GM23338 (cell line): ENCODE measurements at places on chromosomes 11 and 22.

DNA sequence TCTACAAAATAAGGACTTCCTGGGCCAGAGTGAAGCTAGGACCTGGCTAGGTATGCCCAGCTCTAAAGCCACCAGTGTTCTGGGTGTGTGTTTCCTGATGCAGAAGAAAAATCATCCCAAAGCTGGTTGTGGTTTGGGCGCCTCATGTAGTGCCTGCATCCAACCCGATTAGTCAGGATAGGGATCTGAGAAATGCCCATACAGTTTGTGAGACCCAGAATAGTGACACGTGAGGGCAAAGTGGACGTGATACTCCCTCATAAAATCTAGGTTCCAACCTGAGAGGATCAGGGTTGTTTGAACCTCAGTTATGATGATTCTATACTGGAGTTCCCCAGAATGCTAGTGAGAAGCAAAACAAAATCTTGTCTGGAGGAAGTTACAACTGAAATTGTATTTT is 238.4 kb downstream of the TBC1D22A start:
- DNase-seq = no peak

- DNase-seq = peak; percentile 68
Measured at GRCh38 chr22:36373258-36373579, 14.5 kb downstream of the MYH9 start.

DNA sequence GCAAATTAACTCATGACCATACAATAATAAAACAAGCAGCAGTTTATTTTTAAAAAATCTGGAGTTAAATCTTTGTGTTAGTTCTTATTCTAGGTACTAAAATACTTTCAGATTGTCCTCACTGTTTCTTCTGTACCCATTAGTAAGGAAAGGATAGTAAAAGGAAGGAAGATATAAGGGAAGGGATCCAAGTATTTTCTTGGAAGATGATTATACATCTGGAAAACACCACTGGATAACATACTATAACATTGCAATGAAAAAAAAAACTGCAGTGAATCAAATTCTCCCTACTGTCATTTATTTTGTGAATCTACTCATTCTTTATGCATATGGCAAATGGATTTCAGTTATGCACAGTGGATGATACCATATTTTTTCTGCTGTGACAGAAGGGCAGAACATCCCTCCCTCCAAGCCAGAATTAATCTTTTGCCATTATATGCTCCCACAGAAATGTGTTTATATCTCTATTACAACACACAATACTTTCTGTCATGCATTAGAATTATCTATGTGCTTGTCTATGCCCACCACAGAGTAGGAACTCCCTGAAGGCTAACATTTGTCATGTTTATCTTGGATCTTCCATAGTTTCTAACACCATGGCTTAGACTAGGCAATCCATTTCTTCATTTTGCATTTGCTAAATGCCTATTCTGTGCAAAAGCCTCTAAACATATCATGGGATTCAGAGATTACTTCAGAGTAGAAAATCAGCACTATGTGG is 282.3 kb upstream of the CTSC start:
- no peak for DNase-seq

DNA sequence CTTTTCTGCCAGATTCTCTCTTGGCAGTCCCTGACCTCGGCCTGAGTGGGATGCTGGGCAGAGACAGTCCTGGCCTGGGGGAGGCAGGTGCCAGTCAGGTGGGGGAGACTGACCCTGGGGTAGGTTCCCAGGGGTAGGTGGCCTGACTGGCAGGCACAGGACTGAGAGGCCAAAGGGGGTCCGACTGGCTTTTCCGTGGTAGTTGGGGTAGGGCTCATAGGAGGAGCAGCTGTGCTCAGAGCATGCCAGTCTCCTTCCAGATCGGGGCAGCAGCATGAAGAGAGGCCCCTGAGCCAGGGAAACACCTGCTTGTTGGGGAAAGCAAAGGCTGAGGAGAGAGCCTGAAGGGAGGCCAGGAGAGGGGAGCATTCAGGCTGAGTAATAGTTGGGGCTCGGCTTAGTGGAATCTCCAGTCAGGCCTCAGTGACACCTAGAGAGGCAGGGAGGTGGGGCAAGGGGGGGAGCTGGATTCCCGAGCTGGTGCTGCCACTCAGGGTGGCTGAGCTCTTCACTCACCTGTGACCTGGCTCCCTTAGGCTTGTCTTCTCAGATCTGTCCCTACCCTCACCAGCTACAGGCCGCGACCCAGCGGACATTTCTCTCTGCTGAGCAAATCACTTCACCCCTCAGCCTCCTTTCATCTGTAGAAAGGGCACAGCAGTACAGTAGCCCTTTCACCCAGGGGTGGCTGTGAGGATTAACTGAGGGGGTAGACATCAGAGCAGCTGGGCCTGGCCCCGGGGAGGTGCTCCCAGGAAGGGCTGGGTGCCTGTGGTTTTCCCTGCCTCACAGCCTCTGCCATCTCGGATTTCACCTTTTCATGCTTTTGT is 26.2 kb downstream of the MCM5 start:
- peak; percentile 70 for DNase-seq

DNA sequence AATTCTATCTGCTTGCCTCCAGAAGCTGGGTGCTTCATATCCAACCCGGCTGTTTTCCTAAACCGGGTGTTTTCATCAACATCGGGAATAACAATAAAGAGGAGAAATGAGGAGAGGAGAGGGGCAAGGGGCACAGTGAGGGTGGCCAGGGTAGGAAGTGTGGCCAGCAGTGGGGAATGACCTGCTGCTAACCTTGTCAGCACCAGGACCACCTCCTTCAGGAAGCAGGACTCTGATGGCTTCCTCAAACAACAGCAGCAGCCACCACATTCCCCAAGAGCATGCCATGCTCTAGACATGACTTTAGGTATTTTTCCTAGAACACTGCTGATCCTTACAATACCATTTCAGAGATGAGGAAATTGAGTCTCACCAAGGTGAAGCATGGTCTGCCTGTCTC is 52.4 kb downstream of the TPBGL start:
- DNase-seq = no peak

DNA sequence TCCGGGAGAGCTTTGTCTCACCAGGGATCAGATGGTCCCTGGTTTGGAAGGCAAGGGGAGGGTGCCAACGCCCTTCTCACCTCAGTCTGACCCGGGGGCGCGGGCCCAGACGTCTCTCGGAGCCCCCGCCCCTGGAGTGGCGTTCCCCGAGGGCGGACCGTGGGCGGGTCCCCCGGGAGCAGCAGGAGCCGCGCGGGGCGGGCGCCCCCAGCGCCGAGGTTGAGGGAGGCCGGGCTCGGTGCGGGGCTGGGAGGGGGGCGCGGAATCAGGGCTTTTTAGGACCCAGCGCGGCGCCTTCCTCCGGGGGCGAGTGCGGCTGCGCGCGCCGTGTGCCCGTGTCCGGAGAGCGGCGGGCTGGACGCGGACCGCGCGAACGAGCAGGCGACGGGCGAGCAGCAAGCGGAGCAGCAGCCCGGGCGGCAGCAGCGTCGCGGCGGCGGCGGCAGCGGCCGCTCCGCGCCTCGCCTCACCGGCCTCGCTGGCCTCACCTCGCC is at the start of gene KCNC1:
Gene KCNC1, plus strand, starts transcription at position 364 of the 494 bp plus-strand sequence. CDS start 1,222 bp downstream, outside the sequence.
- peak; percentile 75 for DNase-seq

DNA sequence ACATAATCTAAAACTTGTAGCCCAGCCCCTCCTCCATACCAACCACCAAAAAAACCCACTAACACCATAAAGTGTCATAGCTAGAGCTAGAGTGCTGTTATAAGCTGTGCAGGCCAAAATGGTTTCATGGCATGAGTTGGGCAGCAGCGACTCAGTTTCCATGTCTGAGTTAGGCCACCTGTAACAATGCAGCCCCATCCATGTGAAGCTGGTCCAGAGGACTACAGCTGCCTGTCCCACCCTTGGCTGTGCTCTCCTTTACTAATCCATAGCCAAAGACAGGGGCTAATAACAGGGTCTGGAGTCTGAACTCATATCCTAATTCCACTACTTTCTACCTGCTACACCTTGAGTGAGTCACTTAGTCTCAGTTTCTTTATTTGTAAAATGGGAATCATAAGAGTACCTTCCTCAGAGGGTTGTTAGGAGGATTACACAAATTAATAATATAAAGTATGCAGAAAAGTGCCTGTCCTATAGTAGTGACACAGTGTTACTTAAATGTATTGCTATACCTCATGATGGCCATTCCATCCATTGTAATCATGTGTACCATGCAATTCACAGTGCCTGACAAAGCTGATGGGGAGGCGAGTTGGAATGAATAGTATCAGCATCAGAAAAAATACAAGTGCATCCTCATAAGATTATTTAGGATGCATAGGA is 20.6 kb downstream of the KCNQ1OT1 start:
- DNase-seq = no peak

- DNase-seq = no peak
Measured at GRCh38 chr11:43685440-43685839, 4.9 kb downstream of the HSD17B12 start.

- no peak for DNase-seq
Measured at GRCh38 chr22:44026066-44026629, 2.0 kb downstream of the PARVB start.

DNA sequence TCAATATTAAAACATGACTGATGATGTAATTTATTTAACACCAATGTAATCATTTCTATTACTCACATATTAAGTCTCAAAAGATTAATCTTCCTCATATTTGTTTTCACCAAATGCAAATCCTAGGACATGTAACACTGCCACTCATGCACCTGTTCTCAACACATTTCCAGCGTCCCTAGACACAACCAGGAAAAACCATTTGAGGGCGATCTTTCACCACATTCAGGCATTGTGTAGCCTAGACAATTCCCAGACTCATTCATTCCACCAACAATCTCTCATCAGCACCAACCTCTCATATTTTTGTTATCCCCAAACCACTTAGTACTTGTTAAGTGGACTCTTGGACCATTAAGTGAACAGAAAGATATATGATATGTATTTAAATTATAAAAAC is 66.1 kb downstream of the SLC36A4 start:
- peak; percentile 62 for DNase-seq

GRCh38 chr22:48639896-48640748 is 1187.6 kb downstream of the BRD1 start:
- no peak for DNase-seq

GRCh38 chr11:128765571-128766549 is 72.0 kb downstream of the FLI1 start:
- no peak for DNase-seq

DNA sequence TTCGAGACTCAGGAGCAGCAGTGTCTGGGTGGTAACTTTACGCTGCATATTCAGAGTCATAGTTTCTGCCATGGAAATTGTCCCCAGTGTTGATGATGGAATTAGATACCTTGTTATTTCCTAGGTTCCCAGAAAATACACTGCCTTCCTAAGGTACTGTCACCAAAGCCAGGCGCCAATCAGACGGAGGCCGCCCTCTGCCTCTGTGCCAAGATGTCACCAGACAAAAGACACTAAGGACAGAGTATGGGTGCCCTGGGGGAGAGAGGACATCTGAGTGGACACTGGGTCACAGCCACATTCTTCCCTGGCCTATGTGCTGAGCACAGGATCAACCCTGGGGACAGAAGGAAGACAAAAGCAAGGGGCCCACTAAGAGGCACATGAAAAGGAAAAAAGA is 11.2 kb downstream of the PLA2G6 start:
- DNase-seq = no peak

DNA sequence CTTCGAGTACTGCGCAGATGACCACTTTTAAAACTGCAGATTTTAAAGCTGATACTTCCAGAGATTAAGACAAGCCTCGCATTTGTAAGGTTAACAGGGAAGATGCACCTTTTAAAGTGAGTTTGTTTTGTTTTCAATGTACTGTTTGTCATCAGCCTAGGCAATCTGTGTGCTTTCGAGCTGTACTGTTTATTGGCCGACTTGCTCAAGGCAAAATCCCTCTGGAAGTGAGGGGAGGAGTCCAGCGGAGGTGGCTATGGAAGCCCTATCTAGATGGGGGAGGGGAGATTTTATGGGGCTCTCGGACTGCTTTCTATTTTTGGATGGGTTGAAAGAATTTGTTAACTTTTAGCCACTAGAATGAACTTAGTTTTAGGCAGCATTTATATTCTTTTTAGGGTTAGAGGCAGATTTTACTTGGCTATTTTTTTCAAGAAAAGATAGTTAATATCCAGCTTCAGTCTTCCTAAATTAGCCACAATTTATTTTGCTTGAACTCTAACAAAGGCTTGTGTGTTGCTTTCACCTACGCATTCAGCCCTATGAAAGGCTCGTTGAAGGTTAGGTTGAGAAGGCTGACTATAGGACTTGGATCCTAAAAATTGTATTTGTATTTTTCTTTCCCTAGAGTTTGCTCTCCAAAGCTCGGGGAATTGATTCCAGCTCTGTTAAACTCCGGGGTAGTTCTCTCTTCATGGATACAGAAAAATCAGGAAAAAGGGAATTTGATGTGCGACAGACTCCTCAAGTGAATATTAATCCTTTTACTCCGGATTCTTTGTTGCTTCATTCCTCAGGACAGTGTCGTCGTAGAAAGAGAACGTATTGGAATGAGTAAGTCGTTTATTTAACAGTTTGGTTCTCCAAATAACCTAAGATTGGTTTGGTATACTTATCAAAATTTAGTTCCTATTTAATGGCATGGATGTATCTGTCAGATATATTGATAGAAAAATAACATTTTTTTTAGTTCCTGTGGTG is 2.1 kb downstream of the WEE1 start:
- DNase-seq = peak; percentile 83

GRCh38 chr22:47616396-47617020 is 854.1 kb downstream of the TBC1D22A start:
- no peak for DNase-seq

- no peak for DNase-seq
Measured at GRCh38 chr11:95584589-95584988, 205.0 kb downstream of the FAM76B start.

- no peak for DNase-seq
Measured at GRCh38 chr22:24120044-24120443, 61.2 kb upstream of the SUSD2 start.

GRCh38 chr11:62461740-62462507 is 43.1 kb downstream of the SCGB1A1 start:
- DNase-seq = no peak

DNA sequence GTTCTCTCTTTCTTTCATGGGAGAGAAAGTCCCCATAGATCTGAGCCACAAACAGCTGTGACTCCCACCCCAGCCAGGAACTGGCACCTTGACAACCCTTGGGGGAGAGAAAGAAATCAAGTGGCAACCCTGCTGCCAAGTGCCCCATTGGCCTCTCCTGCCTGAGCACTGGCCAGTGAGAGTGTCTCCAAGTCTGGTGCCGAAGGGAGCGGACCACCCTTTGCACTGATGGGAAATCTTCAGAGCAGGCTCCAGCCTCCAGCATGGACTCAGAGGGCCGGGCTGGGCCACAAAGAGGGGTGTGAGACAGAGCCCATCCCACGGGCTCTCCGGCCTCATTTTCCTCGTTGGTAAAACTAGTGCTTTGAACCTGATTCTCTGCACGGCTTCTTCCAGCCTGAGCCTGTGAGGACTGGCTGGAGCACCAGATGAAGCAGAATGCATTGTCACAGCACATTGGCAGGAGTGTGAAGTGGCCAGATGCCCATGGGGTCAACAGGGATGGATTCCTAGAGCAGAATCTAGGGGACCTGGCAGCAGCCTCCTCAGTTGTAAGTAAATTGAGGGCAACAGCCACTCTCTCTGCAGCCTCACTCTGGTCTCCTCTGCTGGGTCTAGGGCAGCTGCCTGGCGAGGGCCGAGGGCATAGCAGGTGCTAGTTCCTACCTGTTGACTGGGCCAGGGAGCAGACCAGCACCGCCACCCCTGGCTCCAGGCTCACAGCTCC is 81.4 kb downstream of the TRIM29 start:
- no peak for DNase-seq

- DNase-seq = no peak
Measured at GRCh38 chr11:11960687-11961086, 47.7 kb downstream of the DKK3 start.
